ENCODE measurements at places on chromosomes 3 and 15.

DNA sequence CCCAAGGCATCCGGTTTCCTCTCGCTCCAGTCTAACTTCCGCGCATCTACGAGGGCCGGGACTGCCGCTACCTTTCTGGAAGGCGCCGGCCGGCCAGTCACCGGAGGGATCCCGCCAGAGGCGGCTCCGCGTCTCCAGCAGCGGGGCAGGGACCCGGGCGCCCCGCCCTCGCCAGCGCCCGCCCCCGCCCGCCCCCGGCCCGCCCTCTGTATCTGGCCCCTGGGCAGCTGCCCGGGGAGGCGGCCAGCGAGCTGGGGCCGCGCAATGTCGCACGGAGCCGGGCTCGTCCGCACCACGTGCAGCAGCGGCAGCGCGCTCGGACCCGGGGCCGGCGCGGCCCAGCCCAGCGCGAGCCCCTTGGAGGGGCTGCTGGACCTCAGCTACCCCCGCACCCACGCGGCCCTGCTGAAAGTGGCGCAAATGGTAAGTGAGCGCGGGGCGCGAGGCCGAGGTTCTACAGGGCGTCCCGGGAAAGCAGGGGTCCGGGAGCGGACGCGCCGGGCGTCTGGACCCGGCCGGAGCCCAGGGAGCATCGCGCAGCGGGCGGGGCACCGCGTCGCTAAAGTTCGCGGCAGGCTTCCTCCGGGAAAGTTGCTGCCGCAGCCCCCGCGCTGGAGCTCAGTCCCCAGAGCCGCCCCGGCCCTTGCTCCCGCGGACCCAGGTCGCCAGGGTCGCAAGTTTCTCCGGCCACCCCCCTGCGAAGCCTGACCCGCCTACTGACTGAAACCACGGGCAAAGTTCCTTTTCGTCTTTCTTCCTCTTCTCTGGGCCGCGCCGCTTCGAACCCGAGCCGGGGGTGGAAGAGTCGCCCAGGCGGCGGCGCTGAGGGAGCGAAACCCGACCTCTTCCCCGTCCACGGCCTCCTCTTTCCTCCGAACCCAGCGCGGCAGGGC lies at the start of gene CMTM7:
Gene CMTM7 (plus strand): TSS at position 211 of the 893 bp plus-strand sequence. CDS start 54 bp downstream, at position 265.
- peak; percentile 43 for DNase-seq

DNA sequence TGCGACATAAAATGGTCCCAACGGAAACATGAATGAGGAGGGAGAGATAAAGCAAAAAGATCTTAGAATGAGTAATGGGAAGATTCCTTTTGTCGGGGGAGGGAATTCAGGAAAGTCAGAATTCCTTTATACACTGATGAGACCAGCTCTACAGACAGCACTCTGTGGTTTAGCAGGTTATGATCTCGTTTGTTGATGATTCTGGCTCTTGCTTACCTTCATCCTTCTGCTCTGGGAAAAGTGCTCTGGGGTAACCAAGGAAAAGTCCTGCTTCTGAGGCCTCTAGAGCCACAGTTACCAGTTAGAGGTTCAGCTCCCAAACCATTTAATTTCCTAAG lies 150.7 kb upstream of the NR2E3 start:
- DNase-seq: no peak

- DNase-seq: no peak
These were observed 10.3 kb downstream of the ISL2 start for GRCh38 chr15:76346669-76347481.

GRCh38 chr15:25468611-25469010 lies 29.8 kb upstream of the UBE3A start:
- DNase-seq: no peak

GRCh38 chr15:36953346-36953745 lies 147.0 kb downstream of the MEIS2 start:
- DNase-seq: no peak

DNA sequence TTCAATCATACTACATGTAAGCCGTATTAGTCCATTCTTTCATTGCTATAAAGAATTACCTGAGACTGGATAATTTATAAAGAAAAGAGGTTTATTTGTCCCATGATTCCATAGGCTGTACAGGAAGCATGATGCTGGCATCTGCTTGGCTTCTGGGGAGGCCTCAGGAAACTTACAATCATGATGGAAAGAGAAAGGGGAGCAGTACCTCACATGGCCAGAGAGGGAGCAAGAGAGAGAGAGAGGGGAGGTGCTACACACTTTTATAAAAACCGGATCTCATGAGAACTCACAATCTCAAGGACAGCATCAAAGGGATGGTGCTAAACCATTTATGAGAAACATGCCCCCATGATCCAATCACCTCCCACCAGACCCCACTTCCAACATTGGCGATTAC lies 14.3 kb upstream of the CLASP2 start:
- DNase-seq: no peak

DNA sequence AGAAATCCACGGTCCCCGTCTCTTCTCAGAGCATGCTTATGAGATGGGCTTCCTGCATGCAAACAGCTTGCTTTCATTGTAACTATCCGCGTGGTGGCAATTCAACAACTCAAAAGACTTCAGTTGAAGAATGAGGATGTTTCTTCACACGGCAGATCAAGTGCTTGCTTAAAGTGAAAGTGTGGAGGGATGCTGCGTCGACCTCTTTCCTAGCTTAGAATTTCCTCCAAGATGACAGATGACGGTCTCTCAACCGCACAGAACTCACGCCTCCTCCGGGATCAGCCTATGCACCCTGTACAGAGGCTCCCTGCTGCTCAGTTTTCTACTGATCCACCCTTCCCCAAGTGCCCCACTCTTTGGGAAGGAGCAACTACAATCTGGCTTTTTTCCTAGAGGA lies 47.8 kb downstream of the PCSK6 start:
- DNase-seq: no peak

GRCh38 chr3:159082519-159082918 lies 280.7 kb downstream of the MFSD1 start:
- no peak for DNase-seq

DNA sequence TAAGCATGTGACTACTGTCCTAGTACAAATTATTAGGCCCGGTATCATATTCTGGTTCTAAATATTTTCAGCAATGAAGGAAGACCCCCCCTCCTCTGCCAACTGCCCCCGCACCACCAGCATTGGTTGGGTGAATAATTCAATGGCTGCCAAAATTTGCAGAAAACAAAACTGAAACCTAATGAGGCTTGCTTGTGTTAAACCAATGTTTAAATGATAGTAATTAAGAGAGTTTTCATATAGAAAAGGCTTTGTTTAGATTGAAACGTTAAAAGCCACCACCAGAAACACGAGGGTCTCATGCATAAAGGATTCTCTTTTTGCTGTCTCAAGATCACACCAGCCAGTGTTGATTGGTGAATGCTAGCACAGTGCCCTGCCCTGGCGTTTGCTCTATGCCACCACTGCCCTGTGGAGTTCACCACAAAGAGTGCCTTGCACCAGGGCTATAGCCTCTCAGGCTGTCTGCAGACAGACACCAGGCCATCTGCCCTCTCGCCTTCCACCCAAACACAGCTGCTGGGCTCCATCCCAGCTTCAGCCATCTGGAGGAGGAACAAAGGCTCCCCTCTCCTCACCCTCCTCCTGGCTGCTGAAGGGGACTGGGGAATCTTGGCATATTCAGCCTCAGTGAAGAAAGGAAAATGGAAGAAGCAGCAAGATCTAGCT lies 200.3 kb upstream of the PFN2 start:
- no peak for DNase-seq

DNA sequence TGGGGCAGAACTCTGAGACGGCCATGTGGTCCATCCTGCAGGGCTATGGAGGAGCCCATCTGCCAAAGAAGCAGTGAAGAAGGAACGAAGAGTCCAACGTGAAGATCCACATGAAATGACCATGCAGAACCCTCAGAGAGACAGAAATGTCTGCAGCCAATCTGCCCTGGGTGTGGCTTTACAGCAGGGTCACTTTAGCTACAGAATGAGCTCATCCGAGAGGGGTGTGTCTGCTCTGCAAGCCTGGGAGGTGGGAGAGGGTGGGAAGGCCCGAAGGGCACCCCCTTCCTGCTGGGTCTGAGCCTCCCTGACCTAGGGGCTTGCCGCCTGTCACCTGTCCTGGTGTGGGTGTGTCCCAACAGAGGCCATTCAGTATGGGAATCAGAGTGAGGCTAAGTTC lies 176.3 kb downstream of the ATP10A start:
- no peak for DNase-seq

GRCh38 chr3:32952369-32953077 lies 1.1 kb downstream of the CCR4 start:
- no peak for DNase-seq

DNA sequence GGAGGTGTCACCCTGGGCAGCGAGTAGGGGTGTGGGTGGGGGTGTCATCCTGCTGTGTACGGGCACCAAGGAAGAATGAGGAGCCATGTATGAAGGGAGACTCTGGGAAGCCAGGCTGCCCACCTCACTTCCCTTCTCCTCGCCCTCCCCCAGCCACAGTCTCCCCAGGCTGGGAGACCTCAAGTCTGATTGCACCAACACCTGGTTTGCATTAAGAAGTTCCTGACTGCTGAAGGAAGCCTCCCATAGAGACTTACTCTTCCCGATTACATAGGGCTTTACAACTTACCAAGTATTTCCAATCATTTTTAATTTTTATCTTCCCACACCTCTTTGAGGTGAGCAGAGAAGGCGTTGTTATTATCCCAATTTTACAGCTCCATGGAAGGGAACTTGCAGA lies 29.5 kb upstream of the SMAD3 start:
- no peak for DNase-seq

GRCh38 chr3:161510510-161511260 lies 14.1 kb downstream of the OTOL1 start:
- DNase-seq: no peak

- no peak for DNase-seq
These were observed 939.7 kb downstream of the NSUN3 start for GRCh38 chr3:95002438-95003046.

DNA sequence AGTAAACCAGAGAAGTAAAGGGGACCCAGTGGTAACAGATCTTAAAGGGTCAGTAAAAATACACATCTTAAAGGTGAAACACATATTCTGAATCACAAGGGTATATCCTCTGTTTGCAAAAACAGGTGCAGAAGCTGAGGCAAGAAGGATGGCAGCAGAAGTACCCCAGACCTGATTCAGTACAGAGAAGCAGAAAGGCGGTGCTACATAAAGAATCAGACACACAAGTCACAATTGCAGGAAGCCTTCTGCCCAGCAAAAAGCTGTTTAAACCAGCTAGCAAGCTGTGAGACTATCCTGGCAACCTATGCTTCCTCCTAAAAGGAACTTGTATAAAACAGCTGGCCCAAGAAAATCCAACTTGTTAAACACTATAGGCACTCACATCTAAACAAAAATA lies 49.4 kb downstream of the ZNF280D start:
- DNase-seq: no peak

DNA sequence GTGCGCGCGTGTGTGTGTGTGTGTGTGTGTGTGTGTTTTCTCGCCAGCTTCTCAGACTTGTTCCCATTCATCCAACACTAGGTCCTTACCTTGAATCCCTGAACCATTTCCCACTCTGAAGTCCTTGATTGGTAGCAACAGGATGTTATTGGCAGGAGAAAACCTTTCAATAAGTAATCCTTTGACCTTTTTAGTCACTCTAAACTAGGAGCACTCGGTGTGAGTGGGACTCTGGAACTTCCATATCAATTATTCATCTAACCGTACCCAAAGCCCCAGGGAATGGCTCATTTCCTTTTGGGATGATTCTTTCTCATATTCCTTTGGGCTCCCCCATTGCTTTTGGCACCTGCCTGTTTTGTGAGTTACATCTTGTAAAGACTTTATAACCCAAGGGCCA lies 140.2 kb upstream of the SPRED1 start:
- DNase-seq: no peak

DNA sequence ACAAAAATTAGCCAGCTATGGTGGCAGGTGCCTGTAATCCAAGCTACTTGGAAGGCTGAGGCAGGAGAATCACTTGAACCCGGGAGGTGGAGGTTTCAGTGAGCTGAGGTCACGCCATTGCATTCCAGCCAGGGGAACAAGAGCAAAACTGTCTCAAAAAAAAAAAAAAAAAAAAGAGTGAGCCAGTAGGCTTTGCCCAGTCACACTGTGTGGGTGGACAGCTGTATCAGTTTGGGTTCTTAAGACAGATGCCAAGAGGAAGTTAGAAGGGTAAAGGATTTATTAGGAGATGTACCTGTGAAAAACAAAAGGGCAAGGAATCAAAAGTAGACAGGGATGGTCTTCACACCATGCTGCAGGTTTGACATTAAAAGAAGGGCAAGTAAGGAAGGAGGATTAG lies 86.1 kb upstream of the CGNL1 start:
- DNase-seq: no peak

- DNase-seq: no peak
These were observed 40.3 kb downstream of the GNB4 start for GRCh38 chr3:179410999-179411398.

- DNase-seq: no peak
These were observed 44.6 kb downstream of the TFDP2 start for GRCh38 chr3:142104763-142105162.

DNA sequence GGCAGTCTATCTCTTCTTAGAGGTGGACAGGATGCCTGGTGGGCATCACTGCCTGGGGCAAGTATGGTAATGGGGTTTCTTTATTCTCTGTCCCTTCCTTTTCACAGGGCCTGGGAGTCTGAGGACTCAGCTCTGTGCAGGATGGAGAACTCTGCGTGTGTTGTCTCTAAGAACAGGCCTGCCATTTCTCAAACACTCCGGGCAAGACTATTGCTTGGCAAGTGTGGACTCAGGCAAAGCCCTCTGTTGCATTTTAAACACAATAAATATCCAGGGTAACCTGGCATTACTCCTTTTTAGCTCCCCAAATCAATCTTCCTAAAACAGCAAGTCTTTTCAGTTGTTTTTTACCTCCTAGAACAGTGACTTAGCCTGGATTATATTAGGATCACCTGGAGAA lies 185.1 kb upstream of the ROPN1 start:
- no peak for DNase-seq

DNA sequence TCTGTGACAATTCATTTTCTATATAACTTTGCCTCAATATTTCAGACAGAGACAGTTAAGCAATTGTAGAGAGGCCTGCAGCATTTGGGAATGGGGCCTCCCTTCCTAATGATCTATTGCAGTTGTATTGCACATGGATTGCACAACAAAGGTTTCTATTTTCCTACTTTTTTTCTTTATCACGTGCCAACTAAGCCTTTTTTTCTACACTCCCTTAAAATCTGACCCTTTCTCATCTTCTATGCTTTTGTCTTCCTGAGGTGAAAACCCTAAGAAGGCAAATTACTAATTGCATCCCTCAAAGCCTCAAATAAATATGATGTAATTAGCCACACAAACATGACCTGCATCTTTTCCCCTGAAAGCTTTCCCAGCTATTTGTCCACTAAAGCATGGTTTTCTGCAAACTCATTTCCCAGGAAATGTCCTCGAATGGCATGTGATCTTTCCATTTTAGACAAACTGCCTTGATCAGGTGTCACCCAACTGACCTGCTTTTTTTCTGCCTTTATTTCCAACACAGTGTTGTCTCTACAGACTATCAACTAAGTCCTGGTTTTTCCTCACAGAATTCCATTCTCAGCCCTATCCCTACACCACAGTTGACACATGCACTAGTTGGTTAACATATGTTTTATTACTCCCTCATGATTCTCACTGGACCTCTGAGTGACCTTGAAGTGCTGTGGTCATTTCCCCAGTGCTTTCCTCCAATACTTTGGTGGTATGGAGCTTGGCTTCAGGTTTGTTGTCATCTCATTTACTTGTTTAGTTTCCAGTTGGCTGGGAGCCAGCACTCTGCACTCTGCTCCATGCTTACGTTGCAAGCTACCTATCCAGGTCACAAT lies 31.9 kb upstream of the TSC22D2 start:
- no peak for DNase-seq

- no peak for DNase-seq
These were observed 79.0 kb downstream of the SERPINI1 start for GRCh38 chr3:167814441-167814951.

GRCh38 chr3:162933656-162934055 lies 1437.0 kb downstream of the OTOL1 start:
- no peak for DNase-seq
